ENCODE measurements at places on chromosomes 12 and 14.

- peak; percentile 91 for DNase-seq
Measured at GRCh38 chr14:68795597-68796417, 2.9 kb upstream of the ZFP36L1 start.

- no peak for DNase-seq
Measured at GRCh38 chr12:78651755-78652154, 212.8 kb upstream of the SYT1 start.

DNA sequence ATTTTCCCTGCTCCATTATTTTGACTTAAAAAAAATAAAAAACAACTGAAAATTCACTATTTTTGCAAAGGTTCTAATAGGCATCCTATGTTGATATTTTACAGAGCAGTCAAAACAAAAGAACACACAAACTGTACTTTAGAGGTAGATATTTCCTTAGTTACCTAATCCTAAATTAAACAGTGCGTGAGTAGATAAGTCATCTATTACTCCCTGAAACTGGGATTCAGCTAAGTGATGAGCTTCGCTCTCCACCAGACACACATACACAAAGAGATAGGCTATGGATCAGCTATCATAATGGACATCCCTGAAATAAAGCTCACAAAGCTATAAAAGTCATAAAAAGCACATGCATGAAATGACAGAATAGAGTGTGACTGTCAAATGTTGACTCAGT, 398.7 kb downstream of the SOX5 start:
- DNase-seq, result no peak

- DNase-seq, result no peak
Measured at GRCh38 chr12:69655616-69656340, 43.3 kb downstream of the BEST3 start.

- DNase-seq, result no peak
Measured at GRCh38 chr12:124203176-124203575, 91.7 kb upstream of the RFLNA start.

DNA sequence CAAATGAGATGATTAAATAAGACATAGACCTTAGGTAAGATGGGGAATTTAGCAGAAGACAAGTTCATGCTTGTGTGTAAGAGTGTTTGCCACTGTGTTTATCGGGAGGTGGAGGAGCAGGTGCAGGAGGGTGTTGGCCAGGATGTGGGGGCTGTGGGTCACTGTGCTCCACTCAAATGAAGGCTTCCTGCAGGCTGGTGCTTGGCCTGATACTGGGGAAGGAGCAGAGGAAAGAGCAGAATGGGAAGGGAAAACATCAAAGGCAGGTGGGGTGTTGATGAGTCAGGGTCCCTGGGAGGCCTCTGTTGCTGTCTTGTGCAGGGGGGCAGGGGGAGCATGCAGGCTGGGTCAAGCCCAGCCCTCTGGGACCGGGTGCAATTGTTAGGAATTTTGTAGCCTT, 126.5 kb downstream of the TSPAN9 start:
- no peak for DNase-seq

- no peak for DNase-seq
Measured at GRCh38 chr14:35822501-35822900, 3.6 kb upstream of the BRMS1L start.

GRCh38 chr12:109178532-109178931, 62.1 kb downstream of the ACACB start:
- no peak for DNase-seq

DNA sequence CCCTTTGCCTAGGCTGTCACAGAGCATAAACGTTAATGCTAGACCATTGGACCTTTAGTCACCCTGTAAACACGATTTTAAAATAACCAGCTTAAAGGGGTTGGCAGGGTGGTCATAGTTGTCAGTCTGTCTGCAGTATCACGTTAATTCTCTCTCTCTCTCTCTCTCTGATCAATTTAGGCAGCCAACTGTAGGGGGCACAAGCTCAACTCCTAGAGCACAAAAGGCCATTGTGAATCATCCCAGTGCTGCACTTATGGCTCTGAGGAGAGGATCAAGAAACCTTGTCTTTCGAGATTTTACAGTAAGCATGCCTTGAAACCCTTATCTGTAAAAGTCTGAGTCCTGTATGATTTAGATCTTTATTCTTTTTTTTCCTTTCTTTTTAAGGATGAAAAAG, 97.1 kb downstream of the SCAF11 start:
- DNase-seq, result no peak

DNA sequence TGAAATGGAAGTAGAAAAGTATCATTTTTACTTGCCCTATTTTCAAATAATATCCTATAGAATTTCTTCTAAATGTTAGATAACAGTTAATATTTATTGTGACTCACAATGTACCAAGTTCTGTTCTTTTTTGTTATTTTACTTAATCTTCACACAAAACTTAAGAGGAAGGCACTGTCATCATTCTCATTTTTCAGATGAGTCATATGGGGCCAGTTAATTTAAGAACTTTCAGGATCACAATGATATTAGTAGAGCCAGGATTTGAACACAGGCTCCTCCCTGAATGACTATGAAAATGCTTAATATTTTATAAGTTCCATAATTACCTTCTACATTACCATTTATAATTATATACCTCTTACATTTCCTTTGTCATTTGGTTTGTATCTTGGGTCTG, 10.4 kb upstream of the TMEM260 start:
- no peak for DNase-seq

All from activated CD8-positive, alpha-beta memory T cell treated with anti-CD3 and anti-CD28 coated beads for 24 hours (primary cell).